Esophagus squamous epithelium (tissue), 5 donors: ENCODE measurements at places on chromosomes 16 and 17.

DNA sequence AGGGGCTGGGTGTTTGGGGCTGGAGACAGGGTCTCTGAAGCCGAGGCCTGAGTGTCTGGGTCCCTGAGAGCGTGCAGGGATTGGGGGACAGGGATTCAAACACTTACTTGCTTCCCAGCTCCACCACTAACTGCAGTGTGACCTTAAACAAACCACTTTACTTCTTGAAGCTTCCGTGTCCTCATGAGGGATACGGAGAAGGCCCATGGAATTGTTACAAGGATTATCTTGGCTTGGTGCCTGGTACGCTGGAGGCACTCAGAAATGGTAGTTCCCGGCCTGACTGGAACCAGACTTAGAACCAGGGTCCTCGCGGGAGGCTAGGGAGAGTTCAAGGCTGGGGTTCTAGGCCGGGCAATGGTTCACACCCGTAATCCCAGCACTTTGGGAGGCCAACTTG is 2.9 kb upstream of the CXCL16 start:
- no peak for DNase-seq

- DNase-seq, result no peak
Observed at GRCh38 chr17:40936437-40936971, 942 bp downstream of the KRT23 start.

GRCh38 chr17:31570951-31571892 is 179.7 kb downstream of the RAB11FIP4 start:
- DNase-seq, result no peak

- DNase-seq, result no peak
Observed at GRCh38 chr16:76729525-76729924, 452.3 kb downstream of the CNTNAP4 start.

- DNase-seq, result no peak
Observed at GRCh38 chr17:56305007-56305406, 151.7 kb downstream of the ANKFN1 start.

DNA sequence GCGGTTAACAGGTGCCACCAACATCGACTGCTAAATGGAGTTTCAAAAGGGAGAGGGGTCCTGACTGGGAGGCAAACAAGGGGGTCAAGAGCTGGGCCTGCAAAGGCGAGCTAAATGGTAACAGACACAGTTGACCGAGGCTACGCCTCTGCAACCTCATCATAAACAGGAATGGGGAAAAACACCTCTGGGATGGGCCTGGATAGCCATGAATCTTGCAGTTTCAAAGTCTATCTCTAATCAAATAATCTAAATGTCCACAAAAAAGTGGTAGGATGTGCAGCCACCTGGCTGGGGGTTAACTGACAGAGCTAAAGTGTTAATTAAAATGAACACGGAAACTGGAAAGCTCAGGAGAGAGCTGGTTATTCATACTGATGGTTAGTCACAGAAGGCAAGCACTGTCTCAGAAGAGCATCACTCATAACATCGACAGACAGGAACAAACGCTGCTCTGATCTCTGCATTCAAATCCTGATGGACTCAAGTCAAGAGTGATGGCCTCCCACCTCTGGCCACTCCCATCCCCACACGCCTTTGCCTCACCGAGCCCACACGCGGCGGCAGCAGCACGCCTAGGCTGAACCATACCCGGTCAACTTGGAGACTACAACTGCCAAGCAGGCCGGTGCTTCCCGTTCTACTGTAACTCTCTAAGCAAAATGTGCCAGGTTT is 56.3 kb downstream of the CREBBP start:
- DNase-seq, result no peak

- DNase-seq, result no peak
Observed at GRCh38 chr16:61946019-61946418, 90.2 kb downstream of the CDH8 start.

DNA sequence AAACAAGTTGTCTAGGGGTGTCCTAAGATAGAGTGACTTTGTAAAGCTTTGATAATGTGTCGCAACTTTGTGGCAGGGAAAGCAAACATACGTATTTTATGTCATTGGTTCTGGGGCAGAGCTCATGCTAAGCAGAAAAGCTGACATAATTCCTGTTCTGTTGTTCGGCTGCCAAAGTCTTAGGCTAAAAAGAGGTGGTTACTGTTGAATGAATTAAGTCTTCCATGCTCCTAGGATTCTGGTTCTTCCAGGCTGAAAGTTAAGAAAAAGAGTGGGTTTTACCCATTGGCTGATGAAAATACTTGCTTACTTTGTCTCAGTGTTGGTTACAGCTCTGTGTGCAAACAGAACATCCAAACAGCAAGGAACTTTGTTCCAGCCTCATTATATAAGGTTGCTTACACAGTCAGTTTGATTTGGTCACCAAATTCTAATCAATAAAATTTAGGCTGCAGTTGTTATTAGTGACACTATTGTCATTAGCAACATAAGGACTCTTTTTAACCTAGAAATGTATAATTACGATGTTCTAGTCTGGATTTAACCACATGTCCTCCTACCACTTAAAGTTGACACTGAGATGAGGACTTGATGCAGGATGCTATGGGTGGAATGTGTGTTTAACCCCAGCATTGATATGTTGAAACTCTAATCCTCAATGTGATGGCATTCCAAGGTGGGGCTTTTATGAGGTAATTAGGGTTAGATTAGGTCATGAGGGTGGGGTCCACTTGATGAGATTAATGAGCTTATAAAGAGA is 114.0 kb upstream of the GOT2 start:
- no peak for DNase-seq

DNA sequence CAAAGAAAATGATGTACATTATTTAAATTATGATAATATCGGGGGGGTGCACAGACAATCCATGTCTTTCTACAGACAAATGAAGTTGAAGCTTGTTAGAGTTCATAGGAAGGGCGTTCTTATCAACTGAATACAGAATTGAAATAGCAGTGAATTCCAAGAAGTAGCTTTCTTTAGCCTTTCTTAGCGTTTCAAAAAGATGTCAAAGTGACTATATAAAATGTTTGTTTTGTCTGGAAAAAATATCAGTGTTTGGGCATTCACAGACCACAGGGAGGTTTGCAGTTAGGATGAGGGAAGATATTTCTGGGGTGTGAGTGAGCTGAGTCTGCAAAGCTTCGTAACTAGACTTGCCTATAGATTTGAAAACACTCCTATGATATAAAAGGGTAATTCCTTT is 55.0 kb downstream of the STX8 start:
- no peak for DNase-seq

- DNase-seq, result no peak
Observed at GRCh38 chr17:56441308-56441707, 152.2 kb upstream of the NOG start.

DNA sequence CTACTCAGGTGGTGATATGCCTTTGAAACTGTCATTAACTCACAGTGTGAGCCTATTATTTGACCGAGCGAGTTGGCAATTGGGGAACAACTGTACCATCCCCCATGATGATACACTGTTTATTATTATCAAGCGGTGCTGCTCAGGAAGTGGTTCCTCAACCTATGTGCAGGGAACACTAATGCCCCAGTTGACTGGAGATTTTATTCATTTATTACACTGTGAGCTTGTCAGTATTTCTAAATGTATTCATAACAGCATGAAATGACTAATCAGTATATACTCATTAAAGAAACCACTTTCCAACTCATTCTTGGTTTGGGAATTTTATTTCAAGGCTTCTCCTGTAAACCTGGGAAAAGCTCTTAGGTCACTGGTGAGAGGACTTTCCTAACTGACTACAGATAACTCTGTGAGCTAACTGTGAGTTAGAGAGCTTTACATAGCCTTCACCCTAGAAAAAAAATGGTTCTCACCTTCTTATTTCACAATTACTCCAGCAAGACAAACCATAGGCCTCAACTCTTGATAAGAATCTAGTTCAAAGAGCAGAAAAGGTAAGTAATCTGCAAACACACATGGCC is 42.4 kb downstream of the NXPH3 start:
- DNase-seq, result no peak

DNA sequence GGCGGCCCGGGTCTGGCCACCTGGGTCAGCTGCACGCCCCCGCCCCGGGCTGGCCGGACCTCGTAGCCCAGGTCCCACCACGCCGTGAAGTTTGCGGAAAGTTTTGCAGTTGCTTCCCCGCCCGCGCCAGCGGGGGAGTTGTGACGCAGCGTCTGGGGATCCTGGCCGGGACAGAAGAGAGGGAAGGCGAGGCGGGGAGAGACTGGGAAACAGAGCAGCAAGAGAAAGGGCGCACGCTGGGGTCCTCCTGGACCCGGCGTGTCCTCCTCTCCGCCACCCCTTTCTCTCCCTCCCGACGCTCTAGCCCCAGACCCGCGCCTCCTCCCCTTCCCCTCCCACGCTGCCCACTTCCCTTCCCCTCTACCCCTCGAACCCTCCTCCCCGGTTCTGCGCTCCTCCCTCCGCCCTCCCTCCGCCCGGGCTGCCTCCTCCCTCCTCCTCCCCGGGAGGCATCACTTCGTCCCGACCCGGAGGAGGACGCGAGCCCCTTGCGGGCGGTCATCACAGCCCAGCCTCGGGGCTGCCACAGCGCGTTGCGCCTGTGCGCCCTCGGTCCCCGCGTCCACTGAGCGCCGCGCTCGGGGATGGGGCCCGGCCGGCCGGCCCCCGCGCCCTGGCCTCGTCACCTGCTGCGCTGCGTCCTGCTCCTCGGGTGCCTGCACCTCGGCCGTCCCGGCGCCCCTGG is at the start of gene MRC2:
TSS of gene MRC2 (plus strand) at position 452 of the 685 bp plus-strand sequence. CDS start at position 585, 133 bp downstream.
- DNase-seq, result no peak

DNA sequence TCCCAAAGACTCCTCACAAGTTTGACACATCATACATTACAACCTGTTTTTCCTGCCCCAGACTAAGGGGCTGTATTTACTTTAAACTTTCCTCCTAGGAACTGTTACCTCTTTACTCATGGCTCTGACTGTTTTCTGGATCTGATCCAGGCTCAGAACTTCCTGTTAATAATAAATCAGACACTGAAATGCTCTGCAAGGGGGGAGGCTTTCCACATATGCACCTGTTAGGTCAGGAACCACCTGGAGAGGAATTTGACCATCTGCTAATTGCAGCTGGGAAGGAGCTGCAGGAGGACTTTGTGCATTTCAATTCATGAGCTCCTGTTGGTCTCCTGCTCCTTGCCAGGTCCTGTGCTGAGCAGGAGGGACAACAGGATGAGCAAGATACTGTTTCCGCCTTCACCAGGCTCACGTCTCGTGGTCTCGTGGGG is 476.9 kb upstream of the CDH5 start:
- no peak for DNase-seq

DNA sequence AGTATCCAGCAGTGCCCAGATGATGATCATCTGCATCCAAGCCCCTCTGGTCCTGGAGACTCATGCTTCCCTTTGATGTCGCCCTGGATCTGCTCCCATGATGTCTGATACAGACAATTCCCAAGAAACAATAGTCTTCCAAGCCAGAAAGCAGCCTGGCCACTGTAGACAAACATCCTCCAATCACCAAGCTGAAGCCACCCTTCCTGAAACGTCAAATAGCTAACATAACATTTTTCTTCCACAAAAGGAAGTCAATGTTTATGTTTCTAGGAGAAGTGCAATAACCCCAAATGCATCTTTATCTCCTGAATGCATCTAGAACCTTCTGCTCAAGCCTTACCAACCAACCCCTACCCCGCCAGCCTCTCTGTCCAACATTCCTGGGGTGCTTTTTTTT is 1.2 kb upstream of the DPEP2 start:
- DNase-seq, result no peak

GRCh38 chr17:45794840-45795239 is 10.7 kb downstream of the CRHR1 start:
- DNase-seq, result no peak

- no peak for DNase-seq
Observed at GRCh38 chr17:47877368-47878034, 18.5 kb upstream of the SP2 start.

- no peak for DNase-seq
Observed at GRCh38 chr17:18146259-18146658, 37.4 kb upstream of the ALKBH5 start.

DNA sequence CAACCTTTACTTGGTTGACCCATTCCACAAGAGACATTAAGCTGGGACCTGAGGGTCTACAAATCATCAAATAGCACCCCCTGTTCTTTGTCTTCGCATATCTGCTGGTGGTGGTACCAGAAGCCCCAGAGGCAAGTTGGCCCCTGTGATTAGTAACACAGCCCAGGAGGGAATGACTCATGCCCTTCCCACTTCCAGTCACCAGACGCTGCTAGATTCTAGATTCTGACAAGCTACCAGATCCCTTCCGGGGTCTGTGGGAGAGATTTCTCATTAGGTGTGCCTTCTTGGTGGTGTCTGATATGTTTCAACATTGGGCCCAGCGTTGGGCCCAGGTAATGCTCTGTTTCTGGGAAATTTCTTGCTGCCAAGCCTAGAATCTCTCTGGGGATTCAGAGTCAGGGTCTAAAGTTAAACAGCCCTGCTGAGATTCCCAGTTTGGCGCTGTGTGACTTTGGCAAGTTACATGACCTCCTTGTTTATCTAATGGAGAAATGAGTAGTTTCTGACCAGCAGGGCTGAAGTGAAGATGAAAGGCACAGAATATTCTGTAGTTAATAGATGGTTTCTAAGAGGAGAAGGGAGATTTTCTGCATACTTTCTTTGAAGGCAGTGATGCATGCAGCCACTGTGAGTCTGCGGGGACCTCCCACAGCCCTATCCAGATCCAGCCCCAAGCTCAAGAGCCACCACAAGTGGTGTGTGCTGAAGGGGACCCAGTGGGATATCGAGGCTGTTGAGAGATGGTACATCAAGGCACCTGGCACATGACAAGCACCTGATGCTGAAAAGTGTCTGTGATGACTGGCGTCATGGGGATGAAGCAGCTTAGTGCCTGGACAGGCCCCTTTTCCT is 3.9 kb downstream of the TRPV2 start:
- DNase-seq, result no peak

GRCh38 chr16:30750876-30751465 is 2.7 kb downstream of the PHKG2 start:
- no peak for DNase-seq

DNA sequence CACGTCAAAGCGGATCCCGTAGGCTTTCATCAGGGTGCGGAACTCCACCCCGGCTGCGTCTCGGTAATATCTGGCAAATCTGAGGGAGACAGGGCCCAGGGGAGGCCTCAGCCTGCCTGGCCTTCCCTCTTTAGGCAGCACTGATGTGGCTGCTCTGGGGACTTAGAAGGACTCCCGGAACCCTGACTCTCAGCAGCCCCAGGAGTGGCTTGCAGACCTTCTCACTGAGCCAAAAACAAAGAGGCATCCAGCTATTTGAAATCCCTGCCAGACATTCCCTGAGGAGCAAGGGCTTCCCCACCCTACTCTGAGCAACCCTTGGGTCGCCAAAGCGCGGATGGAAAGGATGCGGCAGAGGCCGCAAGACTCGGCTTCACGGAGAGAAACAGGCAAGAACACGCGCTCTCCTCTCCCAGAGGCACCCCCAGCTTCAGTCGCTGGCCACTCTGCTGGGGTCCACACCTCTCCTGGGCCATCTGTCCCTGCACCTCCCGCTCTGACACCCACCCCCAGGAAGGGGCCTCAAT is 7.9 kb downstream of the P2RX5 start:
- DNase-seq, result no peak
